ENCODE measurements at places on chromosomes 3 and 15. TPM values are rescaled to one million over a fixed set of nuclear protein-coding genes. Genes with fewer than 3 reads are reported as not detected.
A peak's percentile ranks its signal among the peaks of the same experiment; 100 is the strongest.

GRCh38 chr3:98525494-98525893, 2.8 kb upstream of the CLDND1 start:
- DNase-seq = no peak

- no peak for DNase-seq
These were observed 20.7 kb downstream of the GBE1 start for GRCh38 chr3:81740731-81741130.

GRCh38 chr3:82495655-82496054, 734.2 kb upstream of the GBE1 start:
- DNase-seq = no peak

DNA sequence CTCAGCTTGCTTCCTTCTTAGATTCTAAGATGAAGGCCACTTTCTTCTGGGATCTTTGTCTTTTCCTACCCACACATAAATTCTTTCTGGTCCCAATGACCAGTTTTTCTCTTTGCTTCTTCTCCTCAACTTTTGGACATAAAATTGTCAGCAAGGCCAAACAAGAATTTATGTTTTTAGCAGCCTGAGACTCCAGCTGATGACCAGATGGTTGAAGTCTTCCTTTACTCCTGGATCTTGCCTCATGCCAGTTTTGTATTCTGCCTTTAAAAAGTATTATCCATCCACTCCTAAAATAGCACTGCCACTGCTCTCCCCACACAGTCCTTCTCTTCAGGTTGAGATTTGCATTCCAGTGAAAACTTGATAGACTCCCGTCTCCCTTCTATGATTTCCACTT, 236.0 kb downstream of the VPS13C start:
- no peak for DNase-seq

- DNase-seq = no peak
These were observed 33.4 kb downstream of the FRMD4B start for GRCh38 chr3:69352305-69353087.

GRCh38 chr3:4981294-4981664, 2.0 kb downstream of the BHLHE40 start:
- DNase-seq = no peak

- DNase-seq = no peak
These were observed 6.6 kb upstream of the MAGEF1 start for GRCh38 chr3:184718431-184718830.

DNA sequence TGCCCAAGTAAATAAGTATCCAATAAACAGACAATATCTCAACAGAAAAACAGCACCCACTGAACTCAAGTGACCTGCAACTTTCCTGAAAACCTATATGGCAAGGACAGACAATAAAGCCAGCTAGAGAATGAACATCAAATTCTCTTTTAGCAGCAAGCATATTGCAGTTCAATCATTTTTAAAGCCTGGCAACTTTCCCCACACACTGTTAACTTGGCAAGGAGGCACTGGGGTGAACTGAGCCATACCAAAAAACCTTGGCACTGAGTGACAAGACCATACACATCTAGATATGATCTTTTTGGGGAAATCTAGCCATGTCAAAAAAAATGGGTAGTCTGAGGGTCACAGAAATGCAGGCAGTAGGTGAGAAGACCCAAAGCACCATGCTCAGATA, 174.6 kb downstream of the STT3B start:
- no peak for DNase-seq

DNA sequence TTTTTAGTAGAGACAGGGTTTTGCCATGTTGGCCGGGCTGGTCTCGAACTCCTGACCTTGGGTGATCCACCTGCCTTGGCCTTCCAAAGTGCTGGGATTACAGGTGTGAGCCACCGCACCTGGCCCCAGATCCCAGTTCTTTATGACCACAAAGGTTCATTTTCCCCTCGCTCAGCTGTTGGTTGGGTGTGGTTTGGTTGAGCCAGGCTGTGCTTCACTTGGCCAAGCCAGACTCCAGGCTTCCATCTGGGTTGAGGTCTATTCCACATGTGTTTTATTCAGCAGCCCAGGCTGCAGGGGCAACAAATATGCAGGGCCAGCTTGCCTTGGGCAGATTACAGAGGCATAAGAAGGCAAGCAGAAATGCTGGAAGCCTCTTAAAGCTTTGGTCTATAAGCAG, 13.7 kb downstream of the CGNL1 start:
- no peak for DNase-seq

DNA sequence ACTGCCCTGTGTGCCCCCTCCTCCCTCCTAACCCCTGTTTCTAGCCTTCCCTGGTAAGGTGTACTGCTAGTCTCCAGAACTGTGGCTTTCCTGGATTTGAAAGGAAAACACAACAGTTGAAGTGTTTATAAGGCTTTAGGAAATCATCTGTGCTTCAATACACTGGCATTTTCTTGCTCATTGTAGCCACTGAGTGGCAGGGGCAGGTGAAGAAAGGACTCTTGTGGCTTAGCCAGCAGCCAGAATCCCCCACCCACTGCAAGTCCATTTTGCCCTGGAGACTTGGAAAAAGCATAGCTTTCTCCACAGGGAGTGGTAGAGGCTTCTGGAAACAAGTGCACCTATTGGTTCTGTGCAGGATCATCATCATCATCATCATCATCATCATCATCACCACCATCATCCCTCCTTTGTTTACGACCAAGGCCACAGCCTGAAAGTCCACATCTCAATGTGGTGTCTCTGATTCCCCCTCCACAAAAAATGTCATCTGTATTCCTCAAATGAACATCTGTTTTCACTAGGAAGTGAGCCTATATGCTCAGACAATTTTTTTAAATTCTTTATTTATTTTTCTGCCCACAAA, 33.4 kb downstream of the AQP9 start:
- no peak for DNase-seq

- DNase-seq = no peak
These were observed 152.8 kb downstream of the GABRG3 start for GRCh38 chr15:27123808-27124207.

GRCh38 chr3:60774617-60775016, 476.6 kb downstream of the FHIT start:
- no peak for DNase-seq

DNA sequence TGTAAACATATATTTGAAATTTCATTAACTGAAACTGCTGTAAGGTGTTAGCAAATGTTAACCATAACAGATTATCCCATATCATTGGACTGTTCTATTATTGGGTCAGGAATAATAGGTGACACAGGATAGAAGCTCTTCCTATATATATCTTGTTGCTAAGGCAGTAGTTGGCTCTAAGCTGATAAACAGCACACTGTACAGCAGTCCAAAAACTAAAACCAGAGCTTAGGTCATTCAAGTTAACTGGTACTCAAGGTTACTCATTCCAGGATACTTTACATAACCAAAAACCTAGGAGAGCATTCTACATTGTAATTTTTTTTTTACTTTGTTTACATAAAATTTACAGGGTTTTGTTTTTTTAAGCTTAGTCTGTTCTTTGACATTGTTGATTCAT, 8.9 kb downstream of the DNAJC19 start:
- no peak for DNase-seq

DNA sequence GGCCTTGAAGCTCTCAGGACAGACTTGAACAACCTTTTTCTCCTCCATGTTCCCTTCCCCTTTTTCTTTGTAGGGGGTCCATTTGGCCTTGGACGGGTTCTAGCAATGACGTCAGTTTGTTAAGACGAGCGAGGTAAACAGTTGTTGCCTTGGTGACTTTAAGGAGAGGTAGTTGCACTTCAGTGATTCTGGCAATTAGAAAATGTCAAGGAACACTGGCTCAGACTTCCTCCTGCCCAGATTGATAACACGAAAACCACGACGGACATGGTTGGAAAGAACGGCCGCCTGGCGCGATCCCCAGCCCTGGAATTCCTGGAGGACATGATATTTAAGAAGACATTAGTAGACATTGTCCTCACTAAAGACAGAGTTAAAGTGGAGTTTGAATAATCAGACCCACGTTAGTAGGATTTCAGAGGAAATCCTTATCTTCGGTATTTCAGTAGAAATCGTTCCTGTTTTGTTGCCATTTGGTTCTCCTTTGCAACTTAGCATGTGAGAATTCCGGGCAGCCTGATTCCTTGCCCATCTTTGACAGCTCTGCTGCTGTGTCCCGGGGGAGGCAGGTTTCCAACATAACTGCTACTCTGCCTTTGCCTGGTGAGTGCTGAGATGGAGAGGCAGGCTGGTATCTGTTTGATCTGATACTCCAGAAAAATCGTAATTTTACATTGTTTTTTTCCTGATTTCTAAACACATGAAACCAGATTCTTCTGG, 87.3 kb downstream of the ST6GAL1 start:
- DNase-seq = no peak

DNA sequence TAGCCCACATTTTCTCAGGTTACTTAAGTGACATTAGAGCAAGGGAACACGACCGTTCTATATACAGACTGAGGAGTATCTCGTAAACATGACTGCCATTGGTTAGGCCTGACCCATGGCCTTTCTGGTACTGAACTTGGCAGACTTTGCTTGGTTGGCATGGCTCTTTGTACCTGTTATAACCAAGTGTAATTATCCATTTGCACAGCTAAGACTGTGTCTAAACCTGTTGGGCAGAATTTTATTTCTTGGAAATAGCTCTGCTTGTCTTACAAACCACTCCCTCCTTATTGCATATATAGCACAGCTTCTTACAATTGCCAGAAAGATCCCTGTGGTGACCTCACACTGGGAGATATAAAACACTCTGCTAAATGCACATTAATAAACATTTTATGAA, 106.9 kb downstream of the P2RY1 start:
- no peak for DNase-seq

- DNase-seq = no peak
These were observed 17.1 kb downstream of the CACNA2D2 start for GRCh38 chr3:50486219-50486888.

- DNase-seq = no peak
These were observed 944.4 kb downstream of the VGLL3 start for GRCh38 chr3:86046436-86047136.

- no peak for DNase-seq
These were observed 220.7 kb downstream of the CD47 start for GRCh38 chr3:107870096-107870495.

DNA sequence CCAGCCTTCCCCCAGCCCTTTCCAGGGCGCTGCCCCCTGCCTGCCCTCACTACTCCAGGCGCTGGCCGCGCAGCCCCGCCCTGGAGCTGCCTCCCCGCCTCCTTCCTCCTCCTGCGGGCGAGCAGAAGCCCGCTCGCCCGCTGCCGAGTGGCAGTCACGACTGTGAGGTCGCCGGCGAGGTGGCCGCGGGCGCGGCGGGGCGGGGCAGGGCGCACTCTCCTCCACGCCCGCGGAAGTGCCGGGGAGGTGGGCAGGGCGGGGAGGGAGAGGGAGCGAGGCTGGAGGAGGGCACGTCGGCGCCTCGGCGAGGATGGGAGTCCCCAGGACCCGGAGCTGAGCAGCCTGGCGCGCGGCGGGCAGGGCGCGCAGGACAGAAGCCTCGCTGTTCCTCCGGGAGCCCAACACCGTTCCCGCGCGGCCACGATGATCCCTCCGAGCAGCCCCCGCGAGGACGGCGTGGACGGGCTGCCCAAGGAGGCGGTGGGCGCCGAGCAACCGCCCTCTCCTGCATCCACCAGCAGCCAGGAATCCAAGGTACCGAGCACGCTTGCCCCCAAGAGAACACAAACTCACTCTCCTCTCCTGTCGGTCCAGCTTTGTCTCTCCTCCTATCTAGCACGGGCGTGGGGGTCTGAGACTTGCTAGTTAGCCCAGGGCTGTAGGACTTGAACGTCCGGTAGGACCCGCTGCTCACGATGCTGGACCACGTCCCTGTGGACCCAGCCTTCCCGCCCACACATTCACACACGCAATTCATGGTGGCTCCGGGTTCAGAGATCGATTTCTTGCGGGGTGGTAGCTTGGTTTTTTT, at the start of gene STAC:
Gene STAC (plus strand): TSS at position 284 of the 811 bp plus-strand sequence. CDS start 140 bp downstream, at position 424.
- peak; percentile 58 for DNase-seq

DNA sequence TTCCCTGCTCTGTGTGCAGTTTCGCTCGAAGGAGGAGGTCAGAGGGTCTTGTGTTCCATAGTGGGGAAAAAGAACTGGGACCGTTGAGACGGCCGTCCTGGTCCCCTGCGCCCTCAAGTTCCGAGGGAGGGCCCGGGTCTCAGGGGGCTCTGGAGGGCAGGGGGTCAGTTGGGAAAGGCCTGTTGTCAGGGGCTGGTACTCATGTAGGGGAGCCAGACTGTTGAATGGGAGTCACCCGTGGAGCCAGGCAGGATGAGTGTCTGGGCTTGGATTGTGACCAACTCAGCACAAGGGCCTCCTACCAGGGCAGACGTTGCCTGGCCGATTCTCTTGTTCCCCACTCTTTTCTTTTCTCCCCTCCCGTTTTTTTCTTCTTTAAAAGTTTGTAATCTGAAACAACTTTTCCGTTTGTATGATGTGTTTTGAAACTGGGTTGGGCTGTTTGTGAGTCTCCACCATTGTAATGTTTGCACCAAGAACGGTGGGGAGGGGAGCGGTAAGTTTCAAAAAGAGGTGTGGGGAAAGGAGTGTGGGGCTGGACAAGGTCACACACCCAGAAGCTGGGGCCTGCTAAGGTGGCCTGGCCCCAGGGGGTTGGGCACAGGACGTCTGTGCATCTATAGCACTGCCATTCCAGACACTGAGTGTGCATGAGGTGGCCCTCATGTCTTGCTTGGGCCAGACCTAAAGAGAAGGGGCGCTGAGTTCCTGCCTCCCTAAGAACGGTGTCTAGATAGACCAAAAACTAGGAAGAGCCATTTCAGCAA, 1.1 kb downstream of the CMTM7 start:
- DNase-seq = no peak

DNA sequence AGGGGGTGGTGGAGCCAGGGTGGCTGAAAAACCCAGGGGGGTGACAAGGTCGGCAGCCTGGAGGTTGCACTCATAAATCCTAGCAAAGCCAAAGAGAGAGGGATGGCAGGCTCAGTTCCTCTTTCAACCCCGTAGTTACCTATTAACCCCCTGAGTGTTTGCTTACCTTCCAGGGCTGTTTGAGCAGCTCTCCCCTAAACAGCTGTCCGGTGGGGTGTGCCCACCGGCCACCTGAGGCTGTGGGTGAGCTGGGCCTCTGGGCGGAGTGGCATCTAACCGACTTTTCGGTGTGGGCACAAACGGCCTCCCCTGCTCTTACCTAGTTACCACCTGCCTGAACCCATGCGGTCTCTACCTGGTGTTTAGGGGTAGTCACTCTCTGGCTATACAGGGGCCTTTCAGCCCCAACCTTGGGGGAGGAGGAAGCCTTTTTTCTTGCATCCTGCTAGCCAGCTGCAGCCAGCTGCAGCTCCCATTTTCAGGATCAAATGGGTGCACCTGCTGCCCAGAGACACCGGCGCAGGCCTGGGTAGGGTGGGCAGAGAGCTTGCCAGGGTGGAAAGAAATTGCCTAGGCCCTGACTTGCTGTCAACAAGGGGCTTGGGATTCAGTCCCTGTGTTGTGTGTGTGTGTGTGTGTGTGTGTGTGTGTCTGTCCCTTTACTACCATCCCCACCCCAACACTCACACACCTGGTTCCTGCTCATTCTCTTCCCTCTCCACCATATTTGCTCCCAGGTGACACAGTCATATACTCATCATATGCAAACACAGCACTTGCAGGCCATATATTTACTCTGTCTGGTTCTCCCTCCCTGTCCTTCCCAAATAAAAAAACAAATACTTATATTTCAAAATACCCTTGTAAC, 3.7 kb downstream of the DLL4 start:
- no peak for DNase-seq

KBTBD13 gene
- not detected for total RNA-seq

SLC12A1 gene
- 0.03 TPM for total RNA-seq

ACKR2 gene
- 0.83 TPM for total RNA-seq

SCN11A gene
- total RNA-seq = 0.03 TPM

ADGRG7 gene
- total RNA-seq = not detected

SEC11A gene
- total RNA-seq = 74.6 TPM

TXNRD3 gene
- 8.3 TPM for total RNA-seq

RARRES1 gene
- 1.5 TPM for total RNA-seq

SETMAR gene
- total RNA-seq = 8.4 TPM

SEMA5B gene
- 2.7 TPM for total RNA-seq

CLDN18 gene
- total RNA-seq = not detected

Measured in pancreas (tissue), 10 donors.